Kidney (tissue), 22 donors: ENCODE measurements at places on chromosomes 6 and 20. TPM values are rescaled to one million over a fixed set of nuclear protein-coding genes. Genes with fewer than 3 reads are reported as not detected.

The TCP11 gene
- 0.41 TPM for polyA plus RNA-seq

The FAM83B gene
- polyA plus RNA-seq = 0.77 TPM

The FAM184A gene
- 9.0 TPM for polyA plus RNA-seq

The IRAK1BP1 gene
- 6.1 TPM for polyA plus RNA-seq

The WFDC11 gene
- not detected for polyA plus RNA-seq

The SLC35D3 gene
- not detected for polyA plus RNA-seq

The ASIP gene
- polyA plus RNA-seq = 0.84 TPM
